ENCODE measurements at places on chromosomes 4 and X.

GRCh38 chr4:35966566-35966965, 277.7 kb downstream of the ARAP2 start:
- DNase-seq = no peak

DNA sequence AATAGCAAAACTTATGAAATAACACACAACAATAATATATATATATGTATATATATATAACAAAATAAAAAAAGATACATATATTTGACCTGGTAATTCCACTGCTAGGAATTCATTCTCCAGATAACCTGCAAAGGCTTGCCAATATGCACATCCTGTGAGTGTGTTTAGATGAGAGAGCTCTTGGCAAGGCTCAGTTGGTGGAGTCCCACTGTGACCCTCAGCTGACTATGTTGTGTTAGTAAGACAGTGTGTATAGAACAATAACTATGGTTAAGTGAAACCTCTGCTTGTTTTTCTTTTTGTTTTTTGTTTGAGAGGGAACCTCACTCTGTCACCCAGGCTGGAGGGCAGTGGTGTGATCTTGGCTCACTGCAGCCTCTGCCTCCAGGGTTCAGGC, 39.5 kb upstream of the RBMX start:
- no peak for DNase-seq

GRCh38 chrX:49988143-49988542, 65.7 kb downstream of the CLCN5 start:
- DNase-seq = no peak

GRCh38 chr4:67700116-67700737, 728 bp downstream of the UBA6 start:
- DNase-seq = peak; percentile 75

GRCh38 chr4:17132226-17132625, 233.8 kb upstream of the LDB2 start:
- no peak for DNase-seq

GRCh38 chr4:47836641-47837093, 1.2 kb downstream of the CORIN start:
- DNase-seq = peak; percentile 83
